ENCODE measurements at places on chromosomes 11 and 22.

- no peak for DNase-seq
Measured at GRCh38 chr11:44804449-44805437, 78.0 kb downstream of the TSPAN18 start.

DNA sequence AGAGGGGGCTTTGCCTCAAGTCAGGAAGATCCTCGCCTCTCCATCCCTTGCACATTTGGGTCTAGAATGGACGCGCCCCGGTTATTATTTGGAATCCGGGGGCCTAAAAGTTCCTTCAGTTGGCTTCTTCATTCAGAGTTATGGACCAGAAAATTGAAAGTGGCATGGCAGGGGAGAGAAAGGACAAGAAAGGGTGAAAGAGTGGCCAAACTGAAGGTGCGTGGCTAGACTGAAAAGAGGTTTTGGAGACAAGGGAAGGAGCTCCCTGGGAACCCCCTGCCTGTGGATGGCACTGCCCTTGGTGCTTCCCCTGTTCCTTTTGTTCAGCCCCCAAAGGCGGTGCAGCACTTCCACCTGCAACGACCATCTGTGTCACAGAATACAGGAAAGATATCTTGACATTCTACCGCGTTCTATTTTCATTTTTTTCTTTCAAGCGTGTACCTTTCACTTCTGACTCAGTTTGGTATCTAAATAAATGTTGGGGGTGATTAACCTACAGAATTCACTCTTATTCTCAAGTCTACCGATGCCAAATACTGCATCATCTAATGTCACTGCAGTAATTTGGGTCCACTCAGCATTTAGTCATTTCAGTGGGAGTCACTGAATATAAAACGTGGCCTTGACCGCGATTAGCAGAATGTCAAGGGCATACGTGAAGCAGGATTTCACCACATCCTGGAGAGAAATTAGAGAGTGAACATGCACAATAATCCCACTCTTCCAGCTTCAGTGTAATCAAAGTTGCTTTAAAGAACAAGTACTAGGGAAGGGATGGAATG lies 88.1 kb upstream of the ARHGAP32 start:
- no peak for DNase-seq

DNA sequence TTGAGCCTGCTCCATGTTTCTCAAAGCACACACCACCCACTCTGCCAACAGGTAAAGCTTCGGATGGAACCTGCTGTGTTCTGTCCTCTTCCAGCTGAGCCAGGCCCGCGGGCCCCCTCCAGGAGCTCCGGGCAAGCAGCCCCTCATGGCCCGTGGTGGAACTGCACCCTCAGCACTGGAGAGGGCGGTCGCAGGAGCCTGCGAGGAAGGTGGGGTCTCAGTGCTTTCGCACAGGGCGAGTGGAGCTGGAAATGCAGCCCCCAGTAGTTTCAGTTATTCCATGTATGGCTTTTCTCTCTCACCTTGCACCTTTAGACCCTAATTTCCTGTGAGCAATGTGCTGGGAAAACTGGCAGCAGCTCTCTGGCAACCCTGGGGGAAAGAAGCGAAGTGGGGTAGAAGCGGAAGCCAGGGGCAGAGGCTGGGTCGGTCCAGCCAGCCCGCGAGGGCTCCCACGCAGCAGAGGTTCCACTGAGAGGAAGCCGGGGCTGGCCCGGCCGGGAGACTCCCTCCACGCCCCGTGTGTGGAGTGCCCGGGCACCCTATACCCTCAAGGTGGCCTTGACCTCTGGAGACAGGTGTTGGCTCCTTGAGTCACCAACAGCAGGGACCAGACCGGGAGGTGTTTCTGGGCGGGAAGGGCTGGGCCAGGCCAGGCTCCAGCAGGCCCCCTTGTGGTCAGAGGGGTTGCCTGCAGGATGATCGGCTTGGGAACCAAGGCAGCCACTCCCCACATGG lies 119.9 kb upstream of the TMEM45B start:
- no peak for DNase-seq

- no peak for DNase-seq
Measured at GRCh38 chr22:37053310-37054055, 1.9 kb downstream of the KCTD17 start.

DNA sequence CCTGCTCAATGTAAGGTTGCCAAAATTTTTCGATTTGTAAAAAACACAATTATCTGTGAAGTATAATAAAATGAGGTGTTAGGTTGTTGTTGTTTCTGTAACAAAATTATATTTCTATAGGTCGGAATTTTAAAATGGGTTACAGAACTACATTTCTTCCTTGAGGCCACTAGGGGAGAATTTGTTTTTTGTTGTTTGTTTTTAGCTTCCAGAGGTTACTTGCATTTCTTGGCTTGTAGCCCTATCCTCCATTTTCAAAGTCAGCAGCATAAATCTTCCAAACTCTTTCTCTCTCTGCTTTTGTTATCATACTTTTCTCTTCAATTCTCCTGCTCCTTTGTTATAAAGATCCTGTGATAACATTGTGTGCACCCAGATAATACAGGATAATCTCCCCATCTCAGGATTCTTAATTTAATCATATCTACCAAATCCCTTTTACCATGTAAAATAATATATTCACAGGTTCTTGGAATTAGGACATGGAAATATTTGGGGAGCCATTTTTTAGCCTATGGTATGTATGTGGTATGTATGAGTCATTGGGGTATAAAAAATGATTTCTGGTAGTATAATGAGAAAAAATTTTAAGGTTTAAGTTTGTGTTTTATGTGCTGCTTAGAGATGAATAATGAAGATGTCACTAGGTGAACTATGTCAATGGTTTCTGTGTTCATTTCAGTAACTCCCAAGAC lies 9.4 kb upstream of the PATL1 start:
- DNase-seq: no peak
